GF-D8 (cell line): ENCODE measurements at places on chromosomes 6 and 20.

- no peak for DNase-seq
Observed at GRCh38 chr6:61833176-61833755, 452.8 kb downstream of the KHDRBS2 start.

- no peak for DNase-seq
Observed at GRCh38 chr6:4687989-4688947, 87.9 kb upstream of the CDYL start.

- DNase-seq = no peak
Observed at GRCh38 chr20:32527447-32528055, 57.6 kb downstream of the NOL4L start.

- no peak for DNase-seq
Observed at GRCh38 chr6:123118811-123119210, 122.8 kb downstream of the CLVS2 start.

DNA sequence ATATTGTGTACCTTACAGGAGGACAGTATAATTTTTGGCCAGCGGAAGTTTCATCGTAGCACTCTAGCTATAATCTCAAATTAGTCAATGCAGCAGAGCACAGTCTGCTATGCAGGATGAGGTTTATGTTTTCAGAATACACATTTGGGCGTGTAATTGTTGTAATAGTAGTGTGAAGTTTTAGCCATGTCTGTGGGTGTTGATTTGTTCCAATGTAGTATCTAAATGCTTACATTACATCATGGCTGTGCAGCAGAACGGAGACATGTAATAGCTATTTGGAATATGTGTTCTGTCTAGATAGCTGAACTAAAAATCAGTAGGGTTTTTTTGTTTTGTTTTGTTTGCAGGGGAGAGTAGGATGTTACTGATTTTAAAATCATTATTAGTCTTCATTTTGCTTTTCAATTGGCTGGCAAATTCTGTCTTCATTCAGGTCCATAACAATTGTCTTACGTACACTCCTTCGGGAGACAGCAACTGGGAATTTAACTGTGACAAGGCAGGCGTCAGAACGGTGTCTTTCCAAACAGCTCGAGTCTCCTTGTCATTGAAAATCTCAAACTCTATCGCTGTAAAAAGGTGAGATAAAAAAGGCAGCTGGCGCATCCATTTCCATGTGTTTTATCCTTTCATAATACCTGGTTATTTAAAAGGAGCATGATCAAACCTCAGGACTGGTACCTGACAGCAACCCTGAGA lies 65.1 kb upstream of the CDH4 start:
- DNase-seq = no peak

GRCh38 chr6:88722686-88723085 lies 240.7 kb downstream of the RNGTT start:
- DNase-seq = no peak

DNA sequence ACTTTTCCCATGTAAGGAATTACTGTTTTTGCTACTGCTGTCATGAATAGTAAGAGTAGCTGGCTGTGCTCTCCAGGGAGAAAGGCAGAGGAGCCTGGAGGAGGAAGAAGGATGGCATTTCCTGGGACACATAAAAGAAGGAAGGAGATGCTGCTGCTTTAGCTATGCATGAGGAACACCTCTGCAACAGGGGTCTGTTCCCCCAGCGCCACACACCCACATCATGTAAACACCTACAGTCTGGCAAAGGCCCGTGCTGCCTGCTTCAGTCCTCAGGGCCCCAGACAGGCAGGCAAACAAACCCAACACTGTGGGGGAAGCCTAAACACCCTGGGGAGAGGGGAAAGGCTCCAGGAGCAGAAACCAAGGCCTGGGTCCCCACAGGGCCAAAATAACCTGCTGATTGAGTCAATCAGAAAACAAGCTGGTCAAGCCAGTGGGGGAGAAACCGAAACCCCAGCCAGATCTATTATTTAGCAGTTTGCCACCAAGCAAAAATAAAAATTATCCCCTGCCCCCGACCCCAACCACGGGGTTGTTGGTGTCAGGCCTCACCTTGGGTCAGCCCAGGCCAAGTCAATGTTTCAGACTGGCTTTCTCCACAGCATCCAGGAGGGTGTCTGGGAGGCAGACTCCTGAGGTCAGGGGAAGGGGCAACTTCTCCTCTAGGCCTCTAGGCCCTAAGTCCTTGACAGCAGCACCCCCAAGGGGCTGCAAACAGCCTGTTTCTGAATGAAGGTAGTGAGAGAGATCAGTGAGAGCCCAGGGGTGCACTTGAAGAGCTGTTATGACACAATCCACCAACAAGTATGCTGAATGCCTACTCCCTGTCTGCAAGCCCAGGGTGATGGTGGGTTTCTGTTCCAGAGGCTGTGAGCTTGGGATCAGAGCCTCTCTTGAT lies 34.6 kb upstream of the SCUBE3 start:
- no peak for DNase-seq

DNA sequence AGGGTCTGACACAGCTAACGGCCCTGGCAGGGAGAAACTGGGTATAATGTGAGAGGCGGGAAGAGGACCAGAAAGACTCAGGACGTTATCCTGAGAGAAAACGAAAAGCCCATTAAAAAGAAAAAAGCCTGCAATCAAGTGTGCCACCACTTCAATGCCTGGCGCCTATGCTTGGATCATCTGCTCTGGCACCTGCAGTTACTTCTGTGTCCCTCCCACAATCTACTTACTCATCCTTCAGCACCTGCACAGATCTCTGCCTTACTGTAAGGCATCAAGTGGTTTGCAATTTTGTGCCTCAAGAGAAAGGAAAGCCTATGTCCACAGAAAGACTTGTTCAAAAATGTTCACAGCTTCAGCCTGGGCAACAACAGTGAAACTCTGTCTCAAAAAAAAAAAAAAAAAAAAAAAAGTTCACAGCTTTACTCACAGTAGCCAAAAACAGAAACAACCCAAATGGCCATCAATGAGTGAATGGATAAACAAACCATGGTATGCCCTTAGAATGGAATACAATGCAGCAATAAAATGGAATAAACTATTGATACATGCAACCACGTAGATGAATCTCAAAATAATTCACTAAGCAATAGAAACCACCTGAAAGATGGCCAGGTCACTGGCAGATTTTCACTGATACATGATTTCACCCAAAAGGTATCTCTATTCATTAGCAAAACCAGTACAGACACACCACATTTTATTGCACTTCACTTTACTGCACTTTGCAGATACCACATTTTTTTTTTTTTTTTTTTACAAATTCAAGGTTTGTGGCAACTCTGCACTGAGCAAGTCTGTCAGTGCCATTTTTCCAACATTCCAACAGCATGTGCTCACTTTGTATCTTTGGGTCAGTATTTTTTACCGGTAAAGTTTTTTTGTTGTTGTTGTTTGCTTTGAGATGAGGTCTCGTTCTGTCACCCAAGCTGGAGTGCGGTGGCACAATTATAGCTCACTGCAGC lies 48.6 kb downstream of the ABHD12 start:
- DNase-seq = no peak

DNA sequence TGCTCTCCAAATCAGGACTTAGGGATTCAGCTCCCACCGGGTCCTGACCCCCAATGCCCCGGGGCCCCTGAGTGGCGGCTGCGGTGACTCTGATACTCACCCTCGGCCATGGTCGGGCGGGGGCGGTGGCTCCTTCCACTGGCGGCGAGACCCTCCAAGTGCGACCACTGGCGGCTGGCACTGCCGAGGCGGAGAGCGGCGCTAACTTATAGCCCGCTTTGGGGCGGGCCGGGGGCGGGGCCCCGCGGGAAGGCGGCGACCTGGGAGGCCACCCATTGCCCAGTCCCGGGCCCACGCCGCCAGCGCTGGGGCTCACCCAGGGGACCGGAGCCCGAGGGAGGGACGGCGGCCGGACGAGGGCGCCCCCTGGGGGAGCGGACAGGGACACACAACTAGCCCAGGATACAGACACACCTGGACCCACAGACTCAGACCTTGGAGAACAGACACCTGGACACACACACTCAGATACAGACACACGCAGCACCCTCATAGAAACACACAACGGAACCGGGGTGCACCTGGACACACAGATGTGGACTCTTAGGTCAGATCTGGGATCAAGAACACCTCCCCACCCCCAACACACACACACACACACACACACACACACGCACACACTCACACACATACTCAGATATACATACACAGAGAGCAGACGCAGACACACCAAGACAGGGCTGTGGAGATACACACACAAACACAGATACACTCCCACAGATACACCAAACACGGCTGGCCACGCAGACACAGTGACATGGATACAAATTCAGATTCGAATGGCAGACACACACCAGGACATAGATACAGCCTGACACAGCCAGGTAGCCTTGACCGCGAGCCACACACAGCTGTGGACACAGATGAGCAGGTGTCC lies at the start of gene TGM2:
TGM2 (minus strand) TSS at position 182 of the 877 bp plus-strand sequence; CDS start at position 110, 72 bp downstream.
- DNase-seq = peak; percentile 5
